Activated B cell treated with CpG ODN at 0.5 μM for 24 hours (primary cell): ENCODE measurements at places on chromosomes 11 and 22. TPM values are rescaled to one million over a fixed set of nuclear protein-coding genes. Genes with fewer than 3 reads are reported as not detected.

The C11orf87 gene
- total RNA-seq: not detected in 2 replicates

- H3K27me3 ChIP-seq: no peaks in the 10 kb centered on the region
- H3K4me1 ChIP-seq: no peaks in the 10 kb centered on the region
- H3K36me3 ChIP-seq: peaks cover 56% of the 10 kb centered on the region
- no peak overlapping the region for H3K27ac ChIP-seq
- no peak overlapping the region for H3K4me3 ChIP-seq
These were observed 146.9 kb downstream of the ATXN10 start for GRCh38 chr22:45818424-45819085.

DNA sequence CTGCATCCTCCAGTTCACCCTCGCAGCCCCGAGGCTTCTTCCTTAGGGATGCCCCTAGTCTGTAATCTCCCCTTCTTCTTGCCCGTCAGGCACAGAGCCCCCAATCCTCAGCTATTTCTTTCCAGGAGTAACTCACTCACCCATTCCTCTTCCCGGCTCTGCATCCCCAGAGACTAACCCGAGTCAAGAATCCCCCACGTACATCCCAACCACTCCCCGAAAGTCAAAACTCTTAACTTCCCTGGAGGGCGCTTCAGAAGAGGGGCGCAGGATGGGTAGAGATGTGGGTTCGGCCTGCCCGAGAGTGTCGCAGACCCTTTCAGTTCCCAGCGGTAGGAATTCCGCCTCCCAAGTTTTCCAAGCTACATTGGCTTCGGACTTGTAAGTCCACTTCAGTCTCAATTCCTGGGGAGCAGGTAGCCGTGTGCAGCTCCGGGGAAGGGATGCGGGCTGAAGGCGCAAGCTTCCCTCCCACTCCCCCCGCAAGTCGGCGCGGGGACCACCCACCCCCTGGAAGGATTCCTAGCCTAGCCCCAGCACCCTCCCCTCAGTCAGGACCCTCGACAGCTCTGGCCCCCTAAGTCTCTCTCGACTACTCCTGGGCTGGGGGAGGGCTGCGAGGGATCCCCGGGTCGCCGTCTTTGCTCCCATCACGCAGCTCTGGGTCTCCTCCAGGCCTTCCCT is 871 bp downstream of the BDNF start:
- no peak overlapping the region for H3K27ac ChIP-seq
- DNase-seq: no peak
- H3K4me1 ChIP-seq: peaks cover 27% of the 10 kb centered on the region
- no peaks in the 10 kb centered on the region for H3K36me3 ChIP-seq

DNA sequence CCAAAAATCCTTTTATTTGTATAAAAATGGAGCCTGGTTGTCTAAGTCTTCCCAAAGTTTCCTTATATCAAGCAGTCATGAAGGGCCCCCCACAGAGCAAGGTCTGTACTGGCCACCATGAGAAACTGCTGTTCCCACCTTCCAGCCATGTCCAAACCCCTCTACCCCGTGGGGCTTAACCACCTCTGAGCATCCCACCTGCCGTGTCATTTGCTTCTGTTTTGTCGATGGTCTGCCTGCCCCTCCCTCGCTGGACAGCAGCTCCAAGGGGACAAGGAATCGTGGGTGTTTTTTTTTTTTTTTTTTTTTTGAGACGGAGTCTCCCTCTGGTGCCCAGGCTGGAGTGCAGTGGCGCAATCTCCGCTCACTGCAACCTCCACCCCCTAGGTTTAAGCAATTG is 11.1 kb upstream of the ANO1 start:
- DNase-seq: no peak
- H3K27me3 ChIP-seq: peaks cover 44% of the 10 kb centered on the region
- H3K4me3 ChIP-seq: no peak overlapping the region

DNA sequence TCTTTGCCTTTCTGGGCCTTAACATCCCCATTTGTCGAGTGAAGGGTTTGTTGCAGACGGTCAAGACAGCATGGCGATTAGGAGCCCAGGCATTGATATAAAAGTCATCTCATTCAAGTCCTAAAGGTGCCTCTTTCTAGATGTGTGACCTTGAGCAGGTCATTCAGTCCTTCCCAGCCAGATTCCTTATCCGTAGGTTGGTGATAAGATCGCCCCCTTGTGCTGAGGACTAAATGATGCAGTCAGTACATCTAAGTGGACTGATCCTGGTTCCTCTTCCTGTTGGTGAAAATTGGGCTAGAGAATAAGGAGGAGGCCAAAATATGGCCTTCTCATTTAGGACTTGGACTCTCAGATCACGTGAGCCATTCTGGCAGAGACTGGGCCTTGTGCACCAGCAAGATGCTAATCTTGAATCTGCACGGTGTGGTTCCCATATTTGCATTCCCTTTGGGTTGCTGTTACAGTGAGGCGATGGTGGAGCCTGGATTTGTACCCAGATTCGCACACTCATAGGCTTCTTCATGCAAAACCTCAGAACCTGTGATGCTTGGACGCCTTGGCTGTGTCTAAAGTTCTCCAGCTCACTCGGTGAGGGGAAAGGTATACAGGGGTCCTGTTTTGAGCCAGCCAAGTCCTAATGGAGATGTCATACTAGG is 156.8 kb downstream of the MYO18B start:
- peaks cover 17% of the 10 kb centered on the region for H3K27me3 ChIP-seq
- H3K4me3 ChIP-seq: no peak overlapping the region
- no peak for DNase-seq
- no peaks in the 10 kb centered on the region for H3K36me3 ChIP-seq
